Stimulated activated CD4-positive, alpha-beta T cell treated with anti-CD3 and anti-CD28 coated beads, Interleukin-15, amount 100 ng/mL, for 1 hour (primary cell): ENCODE measurements at places on chromosomes 16 and 17.

DNA sequence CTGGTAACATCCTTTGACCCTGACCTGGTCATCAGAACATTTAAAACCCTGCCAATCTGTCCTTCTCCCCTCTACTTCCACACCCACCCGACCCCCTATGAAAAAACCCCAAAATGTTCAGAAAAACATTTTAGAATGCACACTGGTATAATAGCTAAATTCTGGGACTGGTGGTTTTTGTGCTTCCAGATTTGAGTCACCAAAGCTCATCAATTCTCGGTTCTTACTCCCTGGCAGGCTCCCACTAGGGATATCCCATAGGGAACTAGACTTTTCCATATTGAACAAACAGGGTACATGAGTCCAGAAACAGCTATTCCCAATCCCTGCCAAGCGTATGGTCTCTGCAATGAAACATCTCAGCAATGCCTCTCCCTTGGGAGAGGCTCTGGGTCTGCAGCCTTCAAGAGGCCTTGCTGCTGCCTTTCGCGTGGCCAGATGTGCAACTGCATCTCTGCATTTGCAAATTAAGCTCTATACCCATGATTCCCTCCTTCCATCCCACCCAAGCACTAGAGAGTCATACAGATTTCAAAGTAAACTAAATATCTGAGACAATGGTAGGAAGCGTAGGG, 67.7 kb downstream of the SMG6 start:
- no peak for DNase-seq

DNA sequence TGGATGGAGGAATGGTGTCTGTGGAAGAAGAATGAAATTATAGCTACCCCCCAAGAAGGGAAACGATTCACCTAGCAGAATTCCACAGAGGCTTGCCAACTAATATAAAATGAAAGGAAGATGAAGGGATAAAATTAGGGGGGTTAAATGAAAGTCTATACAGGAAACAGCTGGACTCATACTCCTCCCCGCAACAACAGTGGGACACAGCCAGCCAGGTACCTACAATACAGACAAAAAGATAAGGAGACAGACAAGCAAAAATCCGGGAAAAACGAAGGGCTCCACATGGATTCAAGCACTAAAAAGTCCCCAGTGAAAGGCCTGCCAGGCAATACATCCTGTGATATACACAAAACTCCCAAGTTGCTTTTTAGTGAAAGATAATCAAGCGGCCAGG, 47.9 kb downstream of the CACNG1 start:
- DNase-seq = no peak

GRCh38 chr17:70653850-70654249, 484.5 kb downstream of the KCNJ2 start:
- DNase-seq = no peak

GRCh38 chr16:17408955-17409441, 61.8 kb downstream of the XYLT1 start:
- no peak for DNase-seq

GRCh38 chr17:75295201-75296158, 6.2 kb upstream of the SLC25A19 start:
- no peak for DNase-seq

DNA sequence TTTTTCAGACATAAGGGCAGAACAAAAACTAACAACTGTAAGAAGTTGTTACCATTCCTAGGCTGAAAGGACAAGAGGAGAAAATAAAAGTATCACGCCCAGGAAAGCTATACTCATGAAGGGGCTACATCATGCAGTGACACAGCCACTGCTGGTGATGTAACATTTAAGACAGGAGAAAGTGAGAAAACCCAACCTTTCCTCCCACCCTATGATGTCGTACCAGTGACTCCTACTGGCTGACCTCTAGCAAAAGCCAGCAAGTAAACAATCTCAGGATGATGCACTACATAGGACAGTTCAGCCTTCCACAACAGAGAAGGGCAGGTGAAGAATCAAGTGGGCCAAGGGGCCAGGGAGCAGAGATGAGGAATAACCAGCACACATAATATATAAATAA, 14.0 kb upstream of the OR1E2 start:
- DNase-seq = no peak

DNA sequence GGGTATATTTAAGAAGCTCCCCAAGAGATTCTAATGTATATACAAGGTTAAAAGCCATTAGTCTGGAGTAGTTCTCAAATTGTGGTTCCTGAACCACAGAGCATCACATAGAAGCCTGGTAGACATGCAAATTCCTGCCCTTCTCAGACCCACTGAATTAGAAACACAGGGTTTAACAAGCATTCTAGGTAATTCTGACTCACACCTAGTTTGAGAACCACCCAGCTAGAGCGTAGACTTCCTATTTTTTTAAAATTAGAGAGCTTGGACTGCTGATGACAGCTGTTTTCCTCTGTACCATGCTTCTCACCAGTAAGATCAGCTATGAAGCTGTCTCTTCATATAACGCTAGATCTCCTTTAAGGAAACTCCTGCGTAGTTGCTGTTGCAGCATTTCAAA, 50.6 kb downstream of the HS3ST3B1 start:
- DNase-seq = no peak

DNA sequence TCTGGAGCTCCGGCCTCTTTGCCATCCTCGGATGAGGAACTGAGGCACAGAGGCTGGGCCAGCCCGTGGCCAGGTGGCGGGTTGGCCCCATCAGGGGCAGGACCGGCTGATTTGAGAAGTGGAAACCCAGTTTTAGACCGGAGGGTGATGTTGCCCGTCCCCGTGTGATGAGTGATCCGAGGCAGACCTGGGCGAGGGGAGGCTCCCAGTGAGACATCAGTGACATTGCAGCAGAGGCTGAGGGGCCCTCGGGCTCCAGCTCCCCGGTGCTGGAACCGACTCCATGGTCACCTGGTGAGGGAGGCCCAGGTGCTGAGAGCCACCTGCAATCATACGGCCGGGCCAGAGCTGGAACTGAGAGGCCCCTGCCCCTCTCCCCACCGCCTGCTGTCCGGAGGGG, 26.9 kb upstream of the CACNA1H start:
- no peak for DNase-seq

- DNase-seq = no peak
Observed at GRCh38 chr16:74463888-74464287, 42.6 kb upstream of the CLEC18B start.

DNA sequence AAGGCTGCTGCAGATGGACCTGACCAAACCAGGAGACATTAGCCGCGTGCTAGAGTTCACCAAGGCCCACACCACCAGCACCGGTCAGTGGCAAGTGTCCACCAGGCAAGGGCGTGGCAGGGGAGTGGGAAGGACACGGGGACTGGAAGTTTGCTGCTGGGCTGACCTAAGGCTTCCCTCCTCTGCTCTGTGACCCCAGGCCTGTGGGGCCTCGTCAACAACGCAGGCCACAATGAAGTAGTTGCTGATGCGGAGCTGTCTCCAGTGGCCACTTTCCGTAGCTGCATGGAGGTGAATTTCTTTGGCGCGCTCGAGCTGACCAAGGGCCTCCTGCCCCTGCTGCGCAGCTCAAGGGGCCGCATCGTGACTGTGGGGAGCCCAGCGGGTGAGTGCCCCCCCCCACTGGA, 4.8 kb downstream of the HSD11B2 start:
- DNase-seq = no peak

DNA sequence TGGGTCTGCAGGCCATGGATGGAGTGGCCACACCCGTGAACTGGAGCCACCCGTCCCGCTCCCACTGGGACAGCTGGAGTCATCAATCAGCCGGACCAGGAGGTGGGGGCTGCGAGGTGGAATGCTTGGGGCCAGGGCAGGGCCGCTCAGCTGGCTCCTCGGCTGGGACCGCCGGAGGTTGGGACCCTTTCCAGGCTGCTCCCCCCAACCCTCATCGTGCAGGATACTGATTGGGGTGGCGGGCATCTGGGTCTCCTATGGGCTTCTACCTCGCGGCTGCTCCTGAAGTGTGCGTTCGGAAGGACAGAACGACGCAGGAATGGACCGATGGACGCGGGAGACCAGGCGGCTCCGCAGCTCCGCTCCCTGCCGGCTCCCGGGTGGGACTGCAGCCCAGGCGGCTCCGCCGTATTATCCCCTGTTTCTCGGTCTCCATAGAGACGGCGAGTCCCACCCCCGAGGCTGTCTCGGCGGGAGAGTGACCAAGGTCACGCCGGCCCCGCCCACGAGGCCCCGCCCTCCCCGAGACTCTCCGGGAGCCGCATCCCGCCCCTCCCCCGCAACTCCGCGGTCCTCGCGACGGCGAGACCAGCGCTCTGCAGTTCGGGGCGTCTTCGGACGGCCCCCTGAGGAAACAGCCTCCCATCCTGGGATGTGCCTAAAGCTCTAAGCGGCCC, at the start of gene TPPP3:
TSS of gene TPPP3 (minus strand) at position 388 of the 677 bp plus-strand sequence. CDS start 2,387 bp downstream, outside the sequence.
- DNase-seq = no peak

GRCh38 chr17:75889454-75889853, 7.3 kb downstream of the TRIM65 start:
- DNase-seq = no peak

DNA sequence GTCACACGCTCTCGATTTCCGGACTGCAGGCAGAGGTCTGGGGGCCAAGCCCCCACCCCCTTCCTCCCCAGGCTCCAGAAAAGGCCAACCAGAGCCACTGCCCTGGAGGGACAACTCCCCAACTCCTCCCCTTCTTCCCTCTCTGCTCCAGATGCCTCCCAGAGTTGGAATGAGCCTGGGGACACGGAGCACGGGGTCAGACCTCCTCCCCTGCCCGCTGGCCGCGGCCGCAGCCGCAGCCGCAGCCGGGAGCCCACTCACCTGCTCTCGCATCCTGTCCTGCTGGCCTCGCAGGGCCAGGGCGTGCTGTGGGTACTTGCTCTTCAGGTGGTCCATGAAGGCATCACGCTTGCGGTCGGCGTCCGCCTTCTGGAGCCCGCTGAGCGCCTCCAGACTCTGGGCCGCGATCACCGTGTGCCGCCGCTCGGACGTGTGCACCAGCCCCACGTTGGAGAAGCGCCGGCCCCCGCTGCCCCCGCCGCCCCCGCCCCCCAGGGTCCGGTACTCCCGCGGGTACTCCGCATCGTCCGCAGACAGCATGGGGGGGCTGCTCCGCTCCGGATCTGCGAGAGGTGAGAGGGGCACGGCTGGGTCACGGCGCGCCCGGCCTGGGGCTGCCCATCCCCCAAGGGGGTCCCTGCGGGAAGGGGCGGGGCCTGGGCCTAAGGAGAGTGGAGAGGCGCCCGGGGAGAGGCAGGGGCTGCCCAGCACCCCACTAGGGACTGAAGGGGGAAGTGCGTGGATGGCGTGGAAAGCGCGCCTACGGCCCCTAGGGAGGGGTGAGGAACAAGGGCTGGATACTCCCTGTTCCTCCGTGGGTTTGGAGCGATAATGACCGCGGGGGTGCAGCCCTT, 27.3 kb downstream of the SRCIN1 start:
- no peak for DNase-seq

DNA sequence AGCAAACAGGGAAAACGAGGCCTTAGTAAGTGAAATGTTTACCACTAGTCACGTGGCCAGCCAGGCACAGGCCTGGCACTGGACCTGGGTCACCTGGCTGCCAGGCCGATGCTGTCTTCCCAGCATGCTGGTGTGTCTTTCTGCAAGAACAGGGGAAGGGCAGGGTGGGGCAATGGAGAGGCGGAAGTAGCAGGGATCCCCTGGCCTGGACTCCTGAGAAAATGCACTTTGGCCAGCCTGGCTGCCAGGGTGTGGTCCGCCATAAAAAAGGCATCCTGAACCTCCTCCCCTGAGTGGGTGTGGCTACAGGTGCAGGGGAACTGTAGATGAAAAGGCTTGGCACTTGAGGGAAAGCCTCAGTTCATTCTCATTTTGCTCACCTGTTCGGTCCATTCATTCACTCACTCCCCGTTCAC, 1.0 kb upstream of the ANKRD40CL start:
- no peak for DNase-seq

DNA sequence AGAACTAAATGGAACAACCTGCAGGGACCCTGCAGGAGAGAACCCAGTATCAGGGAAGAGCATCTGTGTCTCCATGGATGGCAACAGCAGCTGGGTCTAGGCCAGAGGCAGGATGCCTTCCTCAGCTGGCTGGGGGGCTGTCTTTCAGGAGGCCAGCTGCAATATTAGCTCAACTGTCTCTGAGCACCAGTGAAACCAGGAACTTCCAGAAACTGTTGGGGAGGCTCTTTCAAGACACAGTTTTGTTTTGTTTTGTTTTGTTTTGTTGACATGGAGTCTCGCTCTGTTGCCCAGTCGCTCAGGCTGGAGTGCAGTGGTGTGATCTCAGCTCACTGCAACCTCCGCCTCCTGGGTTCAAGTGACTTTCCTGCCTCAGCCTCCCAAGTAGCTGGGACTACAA, 7.6 kb downstream of the GPR142 start:
- no peak for DNase-seq

GRCh38 chr17:63487014-63487339, 10.1 kb downstream of the ACE start:
- no peak for DNase-seq

- no peak for DNase-seq
Observed at GRCh38 chr16:64343061-64343819, 778.6 kb downstream of the CDH11 start.

- DNase-seq = no peak
Observed at GRCh38 chr17:75635610-75636202, 2.5 kb downstream of the SMIM5 start.
